Activated CD8-positive, alpha-beta memory T cell treated with anti-CD3 and anti-CD28 coated beads for 48 hours (primary cell): ENCODE measurements at places on chromosomes 4 and X.

DNA sequence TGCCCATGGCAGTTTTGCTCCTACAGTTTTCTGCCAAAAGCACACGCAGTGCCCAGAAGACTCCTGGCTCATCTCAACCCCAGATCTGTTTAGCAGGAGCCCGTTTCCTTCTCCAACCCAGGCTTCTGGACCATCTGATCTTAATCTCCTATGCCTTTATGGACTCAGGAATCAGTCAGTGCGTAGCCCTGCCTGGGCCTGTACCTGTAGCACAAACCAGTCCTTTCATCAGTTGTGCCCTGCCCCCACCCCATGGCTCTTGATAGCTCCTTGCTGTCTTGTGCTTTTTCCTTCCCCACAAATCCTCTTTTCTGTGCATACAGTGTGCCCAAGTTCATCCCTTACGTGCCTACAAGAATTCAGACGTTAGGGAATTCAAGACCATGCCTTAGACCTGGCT is 1.5 kb downstream of the ZNF718 start:
- DNase-seq = no peak

GRCh38 chr4:5870701-5871100 is 22.2 kb downstream of the CRMP1 start:
- DNase-seq = no peak

- DNase-seq = peak; percentile 21
These were observed 800 bp downstream of the KDM5C start for GRCh38 chrX:53223955-53224859.

DNA sequence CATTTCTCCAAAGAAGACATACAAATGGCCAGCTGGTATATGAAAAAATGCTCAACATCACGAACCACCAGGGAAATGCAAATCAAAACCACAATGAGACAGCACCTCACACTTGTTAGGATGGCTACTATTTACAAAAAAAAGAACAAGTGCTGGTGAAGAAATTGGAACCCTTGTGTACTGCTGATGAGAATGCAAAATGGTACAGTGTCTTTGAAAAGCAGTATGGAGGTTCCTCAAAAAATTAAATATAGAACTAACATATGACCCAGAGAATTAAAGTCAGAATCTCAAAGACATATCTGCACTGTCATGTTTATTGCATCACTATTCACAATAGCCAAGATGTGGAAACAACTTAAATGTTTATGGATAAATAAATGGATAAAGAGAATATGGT is 20.9 kb downstream of the PAGE4 start:
- DNase-seq = no peak

DNA sequence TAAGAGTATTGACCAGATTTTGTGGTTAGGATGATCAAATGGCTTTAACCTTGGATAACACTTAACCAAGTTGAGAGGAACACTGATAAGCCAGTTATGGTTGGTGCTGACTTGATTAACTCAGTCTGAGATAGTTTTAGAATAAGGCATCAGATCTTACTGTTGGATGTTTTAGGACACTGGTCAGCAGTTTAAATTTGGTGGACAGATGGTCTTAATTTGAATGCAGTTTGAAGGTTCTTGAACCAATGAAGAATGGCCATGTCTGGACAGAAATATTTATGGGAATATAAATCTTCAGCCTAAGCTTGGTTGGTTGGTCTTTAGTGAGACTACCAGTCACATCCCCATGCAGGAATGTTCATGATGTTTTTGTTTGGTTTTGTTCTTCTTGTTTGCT is 2.6 kb upstream of the GIMD1 start:
- no peak for DNase-seq

GRCh38 chr4:53598901-53599300 is 7.6 kb upstream of the LNX1 start:
- no peak for DNase-seq
